ENCODE measurements at places on chromosomes 12 and 14.
A peak's percentile ranks its signal among the peaks of the same experiment; 100 is the strongest.

GRCh38 chr12:90261283-90261682 is 552.6 kb upstream of the ATP2B1 start:
- DNase-seq: no peak

- DNase-seq: no peak
These were observed 108.3 kb downstream of the NUAK1 start for GRCh38 chr12:106030210-106031071.

GRCh38 chr12:27703720-27704452 is 6.7 kb upstream of the MRPS35 start:
- peak; percentile 96 for DNase-seq

DNA sequence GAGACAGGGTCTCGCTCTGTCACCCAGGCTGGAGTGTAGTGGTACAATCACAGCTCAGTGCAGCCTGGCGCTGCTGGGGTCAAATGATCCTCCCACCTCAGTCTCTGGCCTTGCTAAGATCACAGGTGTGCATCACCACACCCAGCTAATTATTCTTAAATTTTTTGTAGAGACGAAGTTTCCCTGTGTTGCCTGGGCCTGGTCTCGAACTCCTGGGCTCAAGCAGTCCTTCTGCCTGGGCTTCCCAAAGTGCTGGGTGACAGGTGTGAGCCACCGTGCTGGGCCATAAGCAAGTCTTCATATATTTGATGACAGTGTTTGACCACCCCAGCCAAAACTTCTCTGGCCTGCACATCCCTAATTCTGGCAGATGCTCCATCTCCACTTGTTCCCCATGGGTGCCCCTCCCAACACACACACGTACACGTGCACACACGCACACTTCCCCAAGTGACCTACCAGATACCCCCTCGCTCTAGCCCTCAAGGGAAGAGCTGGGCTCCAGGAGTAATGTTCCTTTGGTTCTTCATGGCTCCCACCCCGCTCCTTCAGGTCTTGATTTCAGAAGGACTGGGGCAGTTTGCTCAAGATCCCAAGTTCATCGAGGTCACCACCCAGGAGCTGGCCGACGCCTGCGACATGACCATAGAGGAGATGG is 104.3 kb upstream of the FKBP4 start:
- DNase-seq: no peak

DNA sequence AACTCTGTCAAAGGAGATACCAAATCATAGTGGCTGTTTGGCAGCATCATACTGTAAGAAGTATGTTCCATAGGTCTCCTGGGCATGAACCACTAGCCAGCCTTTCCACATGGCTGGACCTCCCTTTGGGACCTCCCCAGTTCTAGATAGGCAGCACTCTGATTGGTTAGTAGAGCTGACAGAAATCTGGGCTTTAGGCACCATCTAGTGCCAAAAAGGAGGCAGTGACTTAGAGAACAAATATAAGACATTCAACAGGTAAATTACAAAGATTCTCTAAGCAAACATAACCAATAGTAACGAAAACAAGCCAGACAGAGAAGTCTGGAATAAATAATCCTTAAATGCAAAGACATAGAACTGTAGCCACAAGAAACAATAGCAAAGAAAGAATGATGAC is 148.0 kb upstream of the PDE3A start:
- DNase-seq: no peak

DNA sequence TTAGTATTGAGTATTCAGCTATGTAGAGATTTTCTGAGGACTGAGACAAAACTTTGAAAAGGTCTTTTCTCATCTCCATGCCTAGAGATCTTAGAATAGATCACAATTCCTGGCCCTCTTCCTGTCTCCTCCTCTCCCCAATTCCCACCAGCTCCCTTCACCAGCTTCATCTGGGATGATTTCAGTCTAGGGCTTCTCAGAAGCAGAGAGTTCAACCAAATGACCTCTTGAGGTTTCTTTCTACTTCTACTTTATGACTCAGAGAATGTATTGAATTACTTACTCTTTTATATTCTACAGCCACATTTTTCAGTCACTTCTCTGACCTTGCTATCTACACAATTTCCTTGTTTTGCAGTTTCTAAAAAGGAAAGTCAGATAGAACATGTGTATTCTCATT is 19.4 kb upstream of the SNX6 start:
- no peak for DNase-seq

GRCh38 chr12:2138871-2139308 is 86.1 kb downstream of the CACNA1C start:
- no peak for DNase-seq

DNA sequence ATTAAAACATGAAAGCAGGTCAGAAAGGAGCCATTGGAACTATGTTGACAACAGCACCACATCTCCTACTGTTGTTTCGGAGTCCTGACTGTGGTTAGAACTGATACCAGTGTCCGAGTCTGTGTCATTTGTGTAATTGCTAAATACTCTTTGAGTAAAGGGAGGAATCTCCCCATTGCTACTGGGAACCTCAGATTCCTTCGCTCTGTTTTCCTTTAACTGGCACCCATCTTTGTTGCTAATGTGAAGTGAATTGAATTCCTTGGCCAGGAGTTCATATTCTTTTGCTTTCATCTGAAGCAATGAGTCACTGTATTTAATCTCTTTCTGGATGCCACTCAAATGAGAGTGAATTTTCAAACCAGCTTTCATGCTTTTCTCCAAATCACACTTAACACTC is 31.5 kb downstream of the RASSF9 start:
- no peak for DNase-seq

DNA sequence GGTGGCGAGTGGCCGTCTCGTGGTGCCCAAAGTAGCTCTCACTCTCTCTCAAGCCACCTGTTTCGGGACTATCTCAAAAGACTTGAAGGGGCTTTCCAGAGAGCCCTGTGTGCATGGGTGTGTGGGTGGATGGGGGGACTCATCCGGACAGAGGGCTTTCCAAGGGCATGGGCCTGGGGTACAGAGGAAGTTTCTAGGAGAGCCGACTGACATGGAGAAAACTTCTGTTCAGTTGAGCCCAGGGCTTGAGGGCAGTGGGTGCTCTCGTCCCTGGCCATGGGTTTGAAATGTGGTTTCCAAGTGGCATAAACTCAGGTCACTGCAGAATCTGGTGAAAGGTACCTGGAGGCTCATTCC is 47.4 kb upstream of the MEG3 start:
- no peak for DNase-seq

- DNase-seq: peak; percentile 76
These were observed 108.0 kb downstream of the PPM1A start for GRCh38 chr14:60356906-60357550.

- no peak for DNase-seq
These were observed 120.4 kb downstream of the ADCK1 start for GRCh38 chr14:77920312-77920711.

- no peak for DNase-seq
These were observed 58.0 kb upstream of the GSC start for GRCh38 chr14:94827711-94828447.

- peak; percentile 89 for DNase-seq
These were observed 86.5 kb upstream of the CEP83 start for GRCh38 chr12:94545935-94546771.
